ENCODE measurements at places on chromosomes 5 and 9.

DNA sequence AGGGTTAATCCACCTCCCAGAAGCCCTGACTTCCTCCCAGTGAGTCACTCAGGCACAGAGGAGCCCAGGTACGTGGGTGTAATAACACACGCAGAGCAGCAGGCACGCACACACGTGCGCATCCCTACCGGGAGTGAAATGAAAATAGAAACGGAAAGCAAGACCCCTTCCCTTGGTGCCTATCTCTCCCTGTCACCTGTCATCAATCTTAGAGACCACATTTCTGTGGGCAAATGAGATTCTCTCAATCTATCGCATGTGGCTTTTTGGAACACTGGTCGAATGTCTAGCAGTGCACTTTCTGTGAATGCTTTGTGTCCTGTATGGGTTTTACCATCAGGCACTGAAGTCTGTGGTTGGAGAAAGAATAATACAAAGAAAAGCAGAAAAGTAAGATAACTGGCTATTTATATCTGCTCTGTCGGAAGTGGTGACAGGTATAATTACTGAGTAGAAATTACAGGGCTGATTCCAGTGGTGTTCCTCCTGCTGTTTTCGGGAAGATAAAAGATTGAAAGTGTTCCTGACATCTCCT lies 137.7 kb upstream of the GRIA1 start:
- no peaks in the 10 kb centered on the region for H3K27me3 ChIP-seq
- no peak for DNase-seq
- no peak overlapping the region for H3K4me3 ChIP-seq
- no peak overlapping the region for H3K27ac ChIP-seq

GRCh38 chr5:120630550-120630949 lies 166.4 kb downstream of the PRR16 start:
- no peaks in the 10 kb centered on the region for H3K4me1 ChIP-seq
- no peak overlapping the region for H3K27ac ChIP-seq
- no peaks in the 10 kb centered on the region for H3K36me3 ChIP-seq
- no peak for DNase-seq
- H3K4me3 ChIP-seq = no peak overlapping the region

- H3K27me3 ChIP-seq = no peaks in the 10 kb centered on the region
- no peaks in the 10 kb centered on the region for H3K4me1 ChIP-seq
- no peak overlapping the region for H3K27ac ChIP-seq
- no peak for DNase-seq
These were observed 118.2 kb downstream of the VCAN start for GRCh38 chr5:83589786-83590185.

- no peaks in the 10 kb centered on the region for H3K4me1 ChIP-seq
- no peak overlapping the region for H3K27ac ChIP-seq
- no peaks in the 10 kb centered on the region for H3K36me3 ChIP-seq
- no peak overlapping the region for H3K4me3 ChIP-seq
- no peaks in the 10 kb centered on the region for H3K27me3 ChIP-seq
- no peak for DNase-seq
These were observed 91.2 kb upstream of the CPEB4 start for GRCh38 chr5:173796721-173797495.

DNA sequence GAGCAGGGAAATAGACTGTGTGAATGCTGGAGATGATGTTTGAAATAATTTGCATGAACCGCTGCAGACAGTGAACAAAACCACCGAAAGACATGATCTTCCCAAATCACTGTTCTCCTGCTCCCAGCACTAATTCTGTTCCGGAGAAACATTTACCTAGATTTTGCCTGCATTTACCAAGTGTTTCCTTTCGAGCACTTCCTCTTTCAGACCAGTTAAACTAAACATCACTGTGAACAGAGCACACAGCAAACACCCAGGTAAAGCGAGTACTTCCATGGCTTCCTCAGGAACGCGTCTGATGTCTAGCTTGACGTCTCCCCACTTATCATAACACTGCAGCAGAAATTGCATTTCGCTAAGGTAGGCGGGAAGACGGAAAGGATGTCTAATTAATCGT lies 45.1 kb upstream of the PTCH1 start:
- no peak for DNase-seq
- no peak overlapping the region for H3K4me3 ChIP-seq
- H3K36me3 ChIP-seq = no peaks in the 10 kb centered on the region
- no peaks in the 10 kb centered on the region for H3K27me3 ChIP-seq
- no peak overlapping the region for H3K27ac ChIP-seq

GRCh38 chr5:81023261-81023970 lies 63.3 kb downstream of the RASGRF2 start:
- H3K36me3 ChIP-seq = no peaks in the 10 kb centered on the region
- H3K27ac ChIP-seq = no peak overlapping the region
- DNase-seq = no peak
- no peaks in the 10 kb centered on the region for H3K27me3 ChIP-seq
- no peak overlapping the region for H3K4me3 ChIP-seq

GRCh38 chr5:58105836-58106235 lies 354.1 kb downstream of the PLK2 start:
- H3K36me3 ChIP-seq = no peaks in the 10 kb centered on the region
- H3K4me1 ChIP-seq = peaks cover 4% of the 10 kb centered on the region
- H3K27me3 ChIP-seq = no peaks in the 10 kb centered on the region
- H3K4me3 ChIP-seq = no peak overlapping the region
- no peak for DNase-seq

GRCh38 chr9:121998513-121999049 lies 94.5 kb downstream of the TTLL11 start:
- H3K27ac ChIP-seq = no peak overlapping the region
- no peaks in the 10 kb centered on the region for H3K36me3 ChIP-seq
- no peak overlapping the region for H3K4me3 ChIP-seq

- H3K27me3 ChIP-seq = no peaks in the 10 kb centered on the region
- no peak for DNase-seq
- no peaks in the 10 kb centered on the region for H3K36me3 ChIP-seq
- H3K27ac ChIP-seq = no peak overlapping the region
- H3K4me1 ChIP-seq = no peaks in the 10 kb centered on the region
These were observed 299.0 kb downstream of the TLR4 start for GRCh38 chr9:118003240-118003639.

GRCh38 chr9:136606687-136607333 lies 55.9 kb upstream of the EGFL7 start:
- H3K4me1 ChIP-seq = no peaks in the 10 kb centered on the region
- no peak overlapping the region for H3K27ac ChIP-seq
- peaks cover 5% of the 10 kb centered on the region for H3K27me3 ChIP-seq
- H3K36me3 ChIP-seq = no peaks in the 10 kb centered on the region
- H3K4me3 ChIP-seq = no peak overlapping the region

- no peaks in the 10 kb centered on the region for H3K4me1 ChIP-seq
- H3K36me3 ChIP-seq = no peaks in the 10 kb centered on the region
- H3K4me3 ChIP-seq = no peak overlapping the region
- DNase-seq = no peak
- no peaks in the 10 kb centered on the region for H3K27me3 ChIP-seq
These were observed 11.9 kb downstream of the SMIM23 start for GRCh38 chr5:171797543-171797942.

GRCh38 chr5:41751867-41752266 lies 118.4 kb downstream of the OXCT1 start:
- no peak overlapping the region for H3K4me3 ChIP-seq
- H3K27me3 ChIP-seq = no peaks in the 10 kb centered on the region
- no peak overlapping the region for H3K27ac ChIP-seq

All from gastrocnemius medialis (tissue), 4 donors.